CD4-positive, alpha-beta T cell treated with Interleukin-10 for 1 hour (primary cell): ENCODE measurements at places on chromosomes 2 and 18.

GRCh38 chr2:95058989-95059641, 33.6 kb downstream of the MAL start:
- DNase-seq: no peak

DNA sequence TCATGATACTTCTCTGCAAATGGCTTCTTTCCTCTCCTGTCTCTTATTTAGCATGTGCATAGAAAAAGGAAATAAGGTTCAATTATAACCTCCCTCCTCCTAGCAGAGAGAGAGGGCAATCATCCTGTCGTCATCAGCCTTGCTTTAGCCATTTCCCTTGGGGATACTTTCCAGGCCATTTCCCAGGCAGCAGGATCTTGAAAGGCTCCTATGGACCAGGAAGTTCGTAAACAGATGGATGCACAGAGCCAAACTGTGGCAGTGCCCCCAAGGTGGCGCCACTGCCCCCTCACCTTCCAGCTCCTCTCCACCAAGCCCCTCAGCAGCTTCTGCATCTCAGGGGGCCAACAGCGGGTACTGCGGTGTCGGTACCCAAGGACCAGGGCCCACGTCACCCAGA, 157.4 kb downstream of the DTNA start:
- DNase-seq: no peak

DNA sequence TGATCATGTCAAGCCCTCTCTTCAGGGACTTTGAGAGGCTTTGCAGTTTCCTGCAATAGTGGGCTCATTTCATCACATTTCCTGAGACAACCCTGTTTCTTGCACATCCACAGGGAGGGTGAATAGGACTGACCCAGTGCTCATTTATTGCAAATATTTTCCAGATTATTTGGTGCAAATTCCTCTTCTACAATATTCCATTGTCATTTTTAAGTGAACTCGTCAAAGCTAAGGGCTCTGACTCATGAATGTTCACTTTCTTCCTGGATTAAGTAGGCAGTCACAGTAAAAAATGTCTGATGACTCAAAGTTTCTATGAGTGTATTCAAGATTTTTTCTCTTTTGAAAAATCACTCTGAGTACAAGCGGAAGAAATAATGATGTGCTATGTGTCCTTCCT, 225.5 kb upstream of the GALNT5 start:
- no peak for DNase-seq

GRCh38 chr2:129711816-129712675, 267.4 kb upstream of the RAB6C start:
- DNase-seq: no peak

DNA sequence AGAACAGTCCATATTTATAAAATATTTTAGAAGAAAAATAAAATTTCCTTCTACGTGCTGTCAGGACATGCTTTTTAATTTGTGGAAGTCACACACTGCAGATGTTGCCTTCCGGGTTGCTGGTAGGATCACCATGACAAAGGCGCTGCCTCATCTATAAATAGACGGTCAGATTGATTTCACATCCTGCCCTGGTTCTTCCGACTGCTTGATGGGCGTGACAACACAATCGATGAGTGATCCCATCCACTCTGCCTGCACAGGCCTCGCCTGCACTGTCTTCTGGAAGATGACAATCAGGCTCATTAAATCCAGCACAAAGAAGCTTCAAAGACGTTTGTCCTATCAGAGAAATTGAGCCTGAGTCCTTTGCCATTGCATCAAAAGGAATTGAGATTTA, 318.9 kb upstream of the TRIB2 start:
- DNase-seq: no peak

DNA sequence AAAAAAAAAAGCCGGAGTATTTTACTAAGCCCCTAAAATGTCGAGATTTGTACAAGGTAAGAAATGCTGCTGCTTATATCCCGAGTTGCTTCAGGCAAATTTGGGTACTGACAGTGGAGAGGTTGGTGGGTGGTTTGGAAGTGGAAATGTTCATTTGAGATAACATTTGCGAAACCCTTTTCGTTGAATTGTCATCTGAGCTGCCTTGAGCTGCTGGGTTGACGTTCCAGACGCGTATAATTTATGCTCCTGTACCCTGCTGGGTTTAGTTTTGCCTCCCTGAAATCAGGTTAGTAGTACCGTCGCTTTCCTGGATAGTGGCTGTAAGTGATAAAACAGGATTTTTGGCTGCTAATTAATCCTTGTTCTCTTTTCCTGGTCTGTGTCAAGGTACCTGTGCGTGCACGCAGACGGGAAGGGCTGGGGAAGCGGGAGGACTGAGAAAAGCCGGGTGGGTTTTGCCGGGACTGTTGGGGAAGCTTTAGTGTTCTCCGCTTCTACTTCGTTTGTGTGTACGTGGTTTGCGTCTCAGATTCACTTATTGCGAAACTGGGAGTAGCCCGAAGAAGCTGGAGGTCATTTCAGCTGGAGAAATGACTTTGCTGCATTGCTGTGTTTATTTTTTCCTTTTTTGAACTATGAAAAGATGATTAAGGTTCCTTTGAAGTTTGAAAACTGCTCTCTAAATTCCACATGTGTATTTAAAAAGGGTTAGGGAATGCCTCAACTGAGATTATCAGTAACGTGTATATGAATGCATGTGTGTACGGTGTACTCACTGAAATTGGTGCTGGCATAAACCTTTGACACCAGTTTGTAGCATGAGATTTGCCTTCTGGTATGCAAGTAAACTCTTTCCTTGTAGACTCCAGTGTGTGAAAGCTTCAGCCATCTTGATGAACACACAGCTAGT, 709 bp downstream of the UGP2 start:
- DNase-seq: peak; percentile 23

DNA sequence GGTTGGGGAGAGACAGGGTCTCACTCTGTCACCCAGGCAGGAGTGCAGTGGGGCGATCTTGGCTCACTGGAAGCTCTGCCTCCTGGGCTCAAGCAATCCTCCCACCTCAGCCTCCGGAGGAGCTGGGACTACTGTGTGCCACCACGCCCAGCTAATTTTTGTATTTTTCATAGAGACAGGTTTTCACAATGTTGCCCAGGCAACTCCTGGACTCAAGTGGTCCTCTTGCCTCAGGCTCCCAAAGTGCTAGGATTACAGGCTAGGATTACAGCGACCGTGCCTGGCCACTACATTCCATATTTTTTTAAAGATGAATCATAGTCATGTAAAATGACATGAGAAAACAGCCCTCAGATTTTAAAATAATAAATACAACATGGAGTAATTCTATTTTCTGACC, 32.3 kb downstream of the CWC22 start:
- no peak for DNase-seq
